ENCODE measurements at places on chromosomes 5 and 9. TPM values are rescaled to one million over a fixed set of nuclear protein-coding genes. Genes with fewer than 3 reads are reported as not detected.

DNA sequence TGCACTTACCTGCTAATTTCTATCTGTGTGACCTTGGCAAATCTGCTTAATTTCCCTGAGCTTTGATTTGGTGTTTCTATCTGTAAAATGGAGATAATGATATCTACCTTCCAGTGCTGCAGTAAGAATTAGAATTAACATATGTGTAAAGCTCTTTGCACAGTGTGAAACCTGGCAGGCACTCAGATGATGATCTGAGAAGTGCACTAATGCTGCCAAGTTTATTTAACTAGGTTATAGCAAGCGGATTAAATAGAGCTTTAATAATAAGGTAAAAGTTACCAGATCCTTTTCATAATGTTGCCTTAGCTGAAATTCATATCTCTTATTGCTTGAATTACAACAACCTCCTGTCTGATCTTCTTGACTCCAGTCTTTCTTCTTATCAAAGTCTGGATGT, 315.3 kb upstream of the CD180 start:
- H3K36me3 ChIP-seq = no peaks in the 10 kb centered on the region
- no peak overlapping the region for H3K4me3 ChIP-seq
- H3K4me1 ChIP-seq = no peaks in the 10 kb centered on the region
- H3K27me3 ChIP-seq = no peaks in the 10 kb centered on the region
- no peak overlapping the region for H3K27ac ChIP-seq
- peak; percentile 39 for DNase-seq

- H3K36me3 ChIP-seq = no peaks in the 10 kb centered on the region
- H3K27ac ChIP-seq = no peak overlapping the region
- no peak for DNase-seq
- H3K4me1 ChIP-seq = no peaks in the 10 kb centered on the region
These were observed 157.6 kb upstream of the TUT7 start for GRCh38 chr9:86511614-86512360.

DNA sequence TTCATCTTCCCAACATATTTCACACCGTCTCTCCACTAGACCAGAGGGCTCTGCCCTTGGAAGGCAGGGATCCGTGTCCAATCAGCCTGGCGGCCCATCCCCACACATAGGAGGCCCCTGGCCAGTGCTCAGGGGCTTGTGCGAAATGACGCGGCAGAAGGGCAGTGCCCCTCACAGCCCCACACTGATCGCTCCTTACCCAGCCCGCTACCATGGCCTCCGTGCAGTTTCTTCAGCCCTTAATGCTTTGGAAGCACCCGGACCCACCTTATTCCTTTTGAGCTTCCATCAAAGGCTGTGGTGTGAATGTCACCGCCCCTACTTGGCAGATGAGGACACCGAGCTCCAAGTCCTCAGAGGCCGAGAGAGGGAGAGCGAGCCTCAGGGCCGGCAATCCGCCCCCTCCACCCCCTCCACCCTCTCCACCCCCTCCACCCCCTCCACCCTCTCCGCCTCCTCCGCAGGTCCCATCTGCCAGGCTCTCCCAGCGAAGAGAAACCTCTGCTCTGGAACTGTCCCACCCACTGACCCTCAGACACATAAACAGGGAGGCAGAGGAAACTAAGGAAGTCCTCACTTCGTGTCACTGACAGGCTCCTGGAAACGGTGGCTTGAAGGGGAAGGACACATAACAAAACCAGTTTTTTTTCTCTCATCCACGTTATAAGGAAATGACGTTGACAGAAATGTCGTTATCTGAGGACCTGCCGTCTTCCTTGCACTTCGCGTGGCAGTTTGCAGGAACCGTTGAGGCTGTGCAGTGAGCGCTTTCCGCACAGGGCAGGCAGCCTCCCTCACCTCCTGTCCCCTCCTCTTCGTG, 13.9 kb downstream of the QSOX2 start:
- H3K27ac ChIP-seq = no peak overlapping the region
- H3K36me3 ChIP-seq = peaks cover 47% of the 10 kb centered on the region
- H3K4me3 ChIP-seq = no peak overlapping the region

DNA sequence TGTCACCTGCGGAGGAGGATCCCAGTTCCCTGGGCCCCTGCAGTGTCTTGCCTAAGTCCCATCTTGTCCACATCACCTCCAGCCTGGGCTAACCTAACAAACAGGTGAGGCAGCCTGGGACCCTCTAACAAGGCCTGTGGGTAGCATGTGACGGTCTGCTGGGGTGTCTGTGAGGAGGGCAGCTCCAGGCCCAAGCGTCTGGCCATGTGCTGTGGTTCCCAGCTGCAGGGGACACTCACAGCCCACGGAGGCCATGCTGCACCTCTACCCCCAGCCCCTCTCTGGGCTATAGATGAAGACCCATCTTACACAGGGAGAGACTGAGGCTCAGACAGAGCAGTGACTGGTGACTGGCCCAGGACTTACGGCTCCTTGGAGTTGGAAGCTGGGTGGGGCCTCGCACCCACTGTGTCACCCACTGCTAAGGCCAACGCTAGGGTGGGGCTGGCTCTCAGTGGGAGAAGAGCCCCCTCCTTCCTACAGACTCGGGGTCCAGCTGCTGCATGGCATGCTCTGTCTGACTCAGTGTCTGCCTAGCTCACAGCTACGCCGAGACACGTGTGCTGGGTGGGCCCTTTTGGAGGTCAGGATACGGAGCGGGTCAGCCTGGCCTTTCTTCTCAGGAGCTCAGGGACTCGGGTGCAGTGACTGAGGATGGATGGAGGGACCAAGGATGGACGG, 40.8 kb upstream of the RNF130 start:
- H3K27me3 ChIP-seq = no peaks in the 10 kb centered on the region
- peaks cover 26% of the 10 kb centered on the region for H3K36me3 ChIP-seq
- H3K4me3 ChIP-seq = no peak overlapping the region
- no peak overlapping the region for H3K27ac ChIP-seq

DNA sequence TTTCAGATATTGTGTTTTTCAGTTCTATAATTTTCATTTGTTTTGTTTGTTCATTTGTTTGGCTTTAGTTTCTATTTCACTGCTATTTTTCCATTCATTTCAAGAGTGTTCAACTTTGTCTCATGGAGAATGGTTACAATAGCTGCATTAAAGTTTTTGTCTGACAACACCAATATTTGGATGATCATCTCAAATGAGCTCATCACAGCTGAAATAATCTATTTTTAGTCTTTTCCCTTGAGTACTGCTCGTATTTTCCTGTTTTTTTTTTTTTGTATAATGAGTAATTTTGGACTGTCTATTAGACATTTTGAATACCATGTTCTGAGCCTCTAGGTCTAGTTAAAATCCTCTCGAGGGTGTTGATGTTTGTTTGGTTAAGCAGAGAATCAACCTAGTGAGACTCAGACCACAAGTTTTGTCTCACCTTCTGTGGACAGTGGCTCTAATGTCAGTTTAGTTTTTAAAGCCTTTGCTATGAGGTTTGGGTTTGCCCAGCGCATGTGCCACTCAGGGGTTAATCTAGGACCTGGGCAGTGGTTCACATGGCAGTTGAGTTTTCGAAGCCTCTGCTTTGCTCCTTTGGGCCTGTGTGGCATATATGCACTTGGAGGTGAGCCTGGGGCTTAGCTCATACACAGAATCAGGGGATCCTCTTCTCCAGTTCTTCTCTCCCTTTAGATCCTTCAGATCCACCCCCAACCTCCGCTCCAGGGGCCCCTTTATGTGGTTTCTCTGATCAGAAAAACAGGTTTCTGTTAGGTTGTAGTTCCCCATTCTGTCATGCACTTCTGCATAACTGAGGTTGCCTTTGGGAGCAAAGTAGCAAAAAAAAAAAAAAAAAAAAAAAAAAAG, 79.8 kb downstream of the ARSB start:
- H3K36me3 ChIP-seq = no peaks in the 10 kb centered on the region
- H3K27me3 ChIP-seq = no peaks in the 10 kb centered on the region
- DNase-seq = no peak
- H3K27ac ChIP-seq = no peak overlapping the region
- no peak overlapping the region for H3K4me3 ChIP-seq

DNA sequence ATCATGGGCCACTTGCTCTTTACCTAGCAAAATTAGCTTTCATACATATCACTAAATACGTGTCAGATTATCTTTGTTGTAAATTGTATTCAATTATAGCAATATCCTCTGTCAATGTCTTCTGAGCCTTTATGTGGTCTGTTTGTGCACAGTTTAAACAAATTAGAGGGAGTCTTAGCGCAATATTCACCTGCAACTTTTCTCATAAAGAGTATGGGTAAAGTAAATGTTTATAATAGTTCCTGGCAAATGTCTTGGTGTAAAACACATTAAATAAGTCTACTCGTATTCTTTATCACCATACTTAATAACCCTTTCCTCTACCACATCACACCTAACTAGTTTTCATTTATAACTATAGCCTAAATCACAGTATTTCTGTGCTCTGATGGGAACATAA, 169.0 kb downstream of the PCSK1 start:
- no peaks in the 10 kb centered on the region for H3K4me1 ChIP-seq

DNA sequence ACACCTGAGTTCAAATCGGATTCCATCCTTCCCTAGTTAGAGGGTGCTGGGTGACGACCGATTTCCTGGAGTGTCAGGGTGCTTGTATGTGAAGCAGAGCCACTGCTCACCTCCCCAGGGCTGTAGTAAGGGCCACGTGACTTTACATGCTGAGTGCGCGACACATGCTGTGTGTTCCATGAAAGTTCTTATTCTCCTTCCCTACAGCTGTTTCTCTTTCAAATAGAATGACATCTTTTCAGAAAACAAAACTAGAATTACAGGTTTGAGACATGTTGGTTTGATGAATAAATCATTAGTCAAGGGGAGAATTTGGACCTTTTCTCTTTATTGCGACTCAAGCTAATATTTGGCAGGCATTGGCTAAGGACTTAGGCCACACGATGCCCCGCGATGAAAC, 113.1 kb downstream of the JMY start:
- H3K27ac ChIP-seq = no peak overlapping the region
- H3K36me3 ChIP-seq = no peaks in the 10 kb centered on the region
- DNase-seq = no peak
- H3K4me1 ChIP-seq = no peaks in the 10 kb centered on the region

- no peak for DNase-seq
- H3K4me3 ChIP-seq = no peak overlapping the region
- no peak overlapping the region for H3K27ac ChIP-seq
- no peaks in the 10 kb centered on the region for H3K27me3 ChIP-seq
- no peaks in the 10 kb centered on the region for H3K4me1 ChIP-seq
- H3K36me3 ChIP-seq = no peaks in the 10 kb centered on the region
These were observed 290.5 kb upstream of the RASA1 start for GRCh38 chr5:86977190-86977589.

DNA sequence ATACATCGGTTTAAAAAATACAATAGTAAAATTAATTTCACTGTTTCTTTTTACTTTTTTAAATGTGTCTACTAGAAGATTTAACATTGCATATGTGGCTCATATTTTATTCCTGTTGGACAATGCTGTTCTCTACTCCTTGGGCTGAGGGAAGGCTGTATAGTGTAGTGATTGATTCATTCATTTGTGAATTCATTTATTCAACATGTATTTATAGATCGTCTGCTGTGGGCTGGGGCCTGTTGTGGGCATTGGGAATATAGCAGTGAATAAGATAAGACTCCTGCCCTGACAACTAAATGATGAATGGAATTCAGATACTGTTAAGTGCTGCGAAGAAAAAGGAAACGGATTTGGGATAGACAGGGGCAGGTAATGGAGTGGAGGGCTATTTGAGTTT, 55.7 kb downstream of the ZNF618 start:
- peaks cover 16% of the 10 kb centered on the region for H3K4me1 ChIP-seq
- H3K27me3 ChIP-seq = no peaks in the 10 kb centered on the region
- no peak overlapping the region for H3K4me3 ChIP-seq

DNA sequence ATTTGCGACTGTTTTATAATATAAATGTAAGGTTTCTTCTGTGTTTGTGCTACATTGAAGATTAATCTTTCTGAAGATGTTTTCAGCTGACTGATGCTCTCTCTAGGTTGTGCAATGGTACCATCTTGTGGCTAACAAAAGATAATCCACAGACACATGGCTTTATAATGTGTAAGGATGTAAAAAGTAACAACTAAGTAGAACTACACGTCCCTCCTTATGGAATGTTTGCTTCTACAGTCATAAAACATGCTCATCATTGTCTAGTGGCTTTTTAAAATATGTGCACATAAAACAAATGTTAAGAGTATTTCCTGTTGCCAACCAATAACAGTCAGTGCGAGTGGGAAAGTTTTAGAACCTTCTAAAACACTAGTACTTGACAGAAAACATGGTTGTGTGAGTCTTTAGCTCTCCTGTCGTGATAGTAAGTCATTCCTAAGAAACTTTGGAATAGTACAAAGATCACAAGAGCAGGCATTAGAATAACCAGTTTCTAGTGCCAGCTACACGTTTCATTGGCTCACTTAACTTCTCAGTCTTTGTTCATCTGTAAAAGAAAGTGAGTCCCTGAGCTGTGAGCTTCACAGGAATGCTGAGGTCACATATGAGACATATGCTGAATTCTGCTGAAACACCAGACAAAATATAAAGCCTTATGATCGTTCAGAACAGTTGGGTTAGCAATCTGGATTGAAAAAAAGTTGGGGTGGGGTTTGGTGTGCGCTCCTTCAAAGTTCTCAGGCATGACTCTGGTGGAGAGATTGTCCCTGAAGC, 75.7 kb upstream of the GLIS3 start:
- no peaks in the 10 kb centered on the region for H3K27me3 ChIP-seq
- H3K27ac ChIP-seq = no peak overlapping the region
- peak; percentile 52 for DNase-seq
- H3K36me3 ChIP-seq = no peaks in the 10 kb centered on the region
- no peak overlapping the region for H3K4me3 ChIP-seq
- H3K4me1 ChIP-seq = no peaks in the 10 kb centered on the region

- peaks cover 6% of the 10 kb centered on the region for H3K4me1 ChIP-seq
- no peaks in the 10 kb centered on the region for H3K27me3 ChIP-seq
- no peak for DNase-seq
- H3K4me3 ChIP-seq = no peak overlapping the region
These were observed 107.9 kb upstream of the ZNF366 start for GRCh38 chr5:72615061-72615460.

DNA sequence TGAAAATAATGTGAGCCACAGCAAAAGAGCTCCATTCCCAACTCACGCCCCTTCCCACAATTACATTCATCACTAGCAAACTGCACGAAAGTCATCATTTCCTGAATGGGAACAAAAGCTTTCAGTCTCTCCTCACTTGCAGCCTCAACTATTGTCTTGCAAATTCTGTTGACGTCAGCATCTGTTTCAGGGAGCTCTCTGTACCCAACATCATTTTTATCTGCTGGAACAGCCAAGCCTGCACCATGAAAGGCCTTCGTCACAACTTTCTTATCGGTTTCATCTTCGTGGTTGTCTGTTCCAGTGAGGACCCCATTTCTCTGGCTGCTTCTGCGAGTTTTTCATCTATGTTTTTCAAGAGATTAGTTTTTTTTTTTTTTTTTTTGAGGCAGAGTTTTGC, 14.3 kb upstream of the RNF130 start:
- H3K27ac ChIP-seq = no peak overlapping the region
- H3K4me1 ChIP-seq = peaks cover 23% of the 10 kb centered on the region
- H3K36me3 ChIP-seq = no peaks in the 10 kb centered on the region
- H3K4me3 ChIP-seq = no peak overlapping the region

- H3K36me3 ChIP-seq = no peaks in the 10 kb centered on the region
- DNase-seq = no peak
- H3K4me1 ChIP-seq = peaks cover 29% of the 10 kb centered on the region
- H3K4me3 ChIP-seq = no peak overlapping the region
- peaks cover 18% of the 10 kb centered on the region for H3K27me3 ChIP-seq
These were observed 15.8 kb upstream of the RNU6ATAC start for GRCh38 chr9:134179918-134180785.

NRARP gene
- total RNA-seq = 3.2 TPM

NIPBL gene
- 71.9 TPM for total RNA-seq

SLC9A3 gene
- 2.3 TPM for total RNA-seq

Measured in spinal cord (tissue), 10 donors.